Esophagus squamous epithelium (tissue), 5 donors: ENCODE measurements at places on chromosomes 4 and X.
A peak's percentile ranks its signal among the peaks of the same experiment; 100 is the strongest.

DNA sequence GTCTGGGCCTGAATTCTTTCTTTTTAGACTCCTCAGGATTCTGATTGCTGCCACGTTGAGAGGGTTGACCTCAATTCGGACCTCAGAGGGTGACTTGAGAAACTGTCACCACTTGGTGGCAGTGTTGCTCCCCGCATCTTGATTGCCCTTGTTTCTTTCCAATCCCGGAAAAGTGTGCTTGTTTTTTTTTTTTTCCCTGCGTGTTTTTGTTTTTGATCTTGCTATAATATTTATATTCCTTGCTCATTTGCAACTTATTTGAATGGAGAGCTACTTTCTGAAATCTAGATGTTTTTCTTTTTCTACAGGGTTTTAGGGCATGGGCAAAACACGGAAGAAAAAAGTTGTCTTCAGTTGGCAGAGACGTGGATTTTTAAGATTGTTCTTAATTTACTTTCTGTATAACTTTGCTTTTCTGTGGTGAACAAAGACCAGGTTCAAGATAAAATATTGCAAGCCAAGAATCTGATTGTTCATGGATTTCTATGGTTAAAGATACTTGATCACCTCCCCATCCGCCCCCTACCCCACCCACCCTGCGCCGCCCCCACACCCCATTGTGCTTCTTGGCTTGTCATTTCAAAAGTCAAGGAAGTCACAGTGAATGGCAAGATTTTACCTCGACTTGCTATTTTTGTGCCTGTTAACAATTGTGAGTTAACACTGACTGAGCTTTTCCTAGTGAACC, 102.0 kb downstream of the PTTG2 start:
- DNase-seq = no peak

- no peak for DNase-seq
Measured at GRCh38 chr4:141860974-141861373, 224.6 kb downstream of the IL15 start.

DNA sequence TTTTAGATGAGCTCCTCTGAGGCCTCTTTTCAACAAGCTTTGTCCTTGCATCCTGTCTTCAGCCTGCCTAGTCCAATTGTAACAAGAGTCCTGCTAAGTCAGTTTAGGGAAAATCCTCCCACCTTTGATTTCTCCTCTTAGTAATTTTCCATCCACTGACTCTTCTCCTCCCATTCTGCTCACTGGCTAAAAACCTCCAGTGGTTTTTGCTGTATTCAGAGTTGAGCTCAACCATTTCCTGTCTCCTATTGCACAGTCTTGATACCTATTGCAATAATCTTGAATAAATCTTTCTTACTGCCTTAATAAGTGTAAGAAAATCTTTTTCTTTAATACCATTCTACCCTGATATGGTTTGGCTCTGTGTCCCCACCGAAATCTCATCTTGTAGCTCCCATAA, 117.8 kb upstream of the ENPP6 start:
- DNase-seq = no peak

- DNase-seq = no peak
Measured at GRCh38 chrX:68994135-68994890, 165.5 kb downstream of the EFNB1 start.

GRCh38 chr4:120964596-120964995, 42.1 kb upstream of the PRDM5 start:
- no peak for DNase-seq

GRCh38 chrX:118225711-118226428, 109.3 kb upstream of the KLHL13 start:
- no peak for DNase-seq

- DNase-seq = no peak
Measured at GRCh38 chrX:19670321-19670750, 155.0 kb upstream of the MAP3K15 start.

GRCh38 chr4:68249434-68249833, 3.9 kb upstream of the TMPRSS11B start:
- DNase-seq = no peak

DNA sequence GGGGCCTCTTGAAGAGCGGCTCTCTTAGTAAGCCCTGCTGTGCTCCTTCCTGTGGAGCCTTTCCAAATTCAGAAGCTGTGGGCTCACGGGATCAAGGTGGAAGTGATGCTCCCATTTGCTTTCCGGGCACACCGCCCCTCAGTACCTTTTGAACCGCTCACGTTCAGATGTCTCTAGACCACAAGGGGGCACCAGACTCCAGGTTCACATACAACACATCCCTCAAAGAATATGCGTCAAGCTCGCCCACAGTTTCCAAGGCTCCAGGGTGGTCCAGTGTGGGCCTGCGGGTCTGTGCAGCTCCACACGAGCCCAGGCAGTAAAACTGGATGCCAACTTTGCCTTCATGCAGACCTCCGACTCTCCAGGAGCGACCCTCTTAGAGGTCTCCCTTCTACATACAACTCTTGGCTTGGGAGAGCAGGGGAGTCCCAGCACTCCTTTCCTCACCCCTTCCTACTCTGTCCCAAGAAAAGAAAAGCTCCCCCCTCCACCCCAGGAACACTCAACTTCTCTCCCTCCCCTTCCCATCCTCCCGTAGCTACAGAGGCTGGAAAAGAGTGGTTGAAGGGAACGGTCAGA, 11.0 kb downstream of the SUPT20HL1 start:
- DNase-seq = no peak

DNA sequence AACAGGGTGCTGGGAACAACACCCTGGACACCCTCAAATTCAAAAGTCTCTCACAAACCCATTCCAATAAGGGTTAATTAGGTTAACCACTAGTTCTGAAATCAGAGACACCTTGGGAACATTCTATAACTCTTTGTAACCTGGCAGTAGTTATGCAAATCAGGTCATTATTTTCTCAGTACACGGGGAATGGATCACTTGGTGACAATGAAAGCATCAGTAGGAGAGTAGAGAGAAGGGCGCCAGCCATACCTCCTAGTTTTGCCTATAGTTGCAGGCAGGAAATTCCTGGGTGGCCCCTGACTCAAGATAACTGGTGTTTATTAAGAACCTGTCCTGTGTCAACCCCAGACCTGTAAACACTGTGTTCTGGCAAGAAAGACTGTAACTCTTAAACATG, 2.5 kb downstream of the CCDC110 start:
- DNase-seq = no peak

- DNase-seq = no peak
Measured at GRCh38 chr4:105670684-105671083, 37.8 kb downstream of the INTS12 start.

- DNase-seq = no peak
Measured at GRCh38 chr4:183755596-183755995, 96.5 kb downstream of the TRAPPC11 start.

DNA sequence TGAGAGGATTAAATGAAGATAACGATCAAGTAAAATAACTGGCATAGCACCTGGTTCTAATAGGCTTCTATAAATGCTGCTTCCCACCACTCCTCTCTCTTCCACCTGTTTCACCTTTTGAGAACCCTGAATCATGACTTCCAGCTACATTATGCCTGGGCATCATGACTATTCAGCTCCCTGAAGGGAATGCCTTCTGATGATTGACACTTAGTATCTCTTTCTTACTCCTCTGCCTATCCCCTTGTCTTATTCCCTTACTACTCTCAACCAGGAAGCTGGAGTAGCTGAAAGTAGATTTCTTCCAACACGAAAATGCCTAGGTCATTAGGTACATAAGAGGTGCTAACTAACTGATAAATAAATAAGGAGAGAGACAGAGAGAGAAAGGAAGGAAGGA, 24.7 kb upstream of the CXCL8 start:
- no peak for DNase-seq

- DNase-seq = peak; percentile 44
Measured at GRCh38 chrX:1521459-1521956, 15.5 kb downstream of the P2RY8 start.

- no peak for DNase-seq
Measured at GRCh38 chr4:78779280-78779679, 3.1 kb downstream of the BMP2K start.

DNA sequence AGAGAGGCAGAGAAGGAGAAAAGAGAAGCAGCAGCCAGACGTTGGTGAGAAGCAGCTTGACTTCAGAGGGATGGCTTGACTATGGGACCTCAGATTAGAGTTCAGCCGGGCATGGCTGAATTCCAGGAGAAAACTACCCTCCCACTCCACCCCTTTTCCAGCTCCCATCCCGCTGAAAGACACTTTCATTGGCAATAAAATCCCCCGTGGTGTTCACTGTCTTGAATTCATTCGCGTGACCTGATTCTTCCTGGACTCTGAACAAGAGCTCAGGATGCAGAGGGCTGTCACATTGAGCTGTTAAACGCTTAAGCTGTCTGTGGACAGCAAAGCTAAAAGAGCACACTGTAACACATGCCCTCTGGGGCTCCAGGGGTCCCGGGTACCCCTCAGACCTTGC, 1575.3 kb upstream of the AGA start:
- DNase-seq = no peak

DNA sequence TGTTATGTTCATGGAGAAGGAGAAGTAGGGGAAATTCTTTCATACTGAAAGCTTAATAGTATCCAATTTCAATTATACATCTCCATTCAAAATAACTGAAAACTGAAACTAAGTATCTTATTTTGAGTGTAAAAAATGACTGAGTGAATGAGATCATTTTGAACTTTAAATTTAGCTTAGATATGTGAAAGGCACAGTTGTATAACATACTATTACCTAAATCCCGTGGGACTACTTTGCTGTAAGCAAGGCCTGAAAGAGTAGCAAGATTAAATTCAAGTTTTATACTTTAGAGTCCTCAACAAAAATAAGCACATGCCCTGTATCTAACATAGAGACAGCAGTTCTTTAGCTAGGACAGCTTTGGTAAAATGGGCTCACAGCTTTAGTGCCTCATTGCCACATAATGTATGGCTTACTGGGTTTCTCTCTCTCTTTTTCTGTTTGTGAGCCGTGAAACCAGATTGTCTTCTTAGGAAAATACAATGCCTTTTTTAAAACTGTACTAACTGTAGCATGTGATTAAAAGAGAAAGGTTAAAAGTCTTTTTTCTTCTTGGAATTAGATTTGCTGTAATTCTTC, 43.2 kb downstream of the GSTCD start:
- no peak for DNase-seq

DNA sequence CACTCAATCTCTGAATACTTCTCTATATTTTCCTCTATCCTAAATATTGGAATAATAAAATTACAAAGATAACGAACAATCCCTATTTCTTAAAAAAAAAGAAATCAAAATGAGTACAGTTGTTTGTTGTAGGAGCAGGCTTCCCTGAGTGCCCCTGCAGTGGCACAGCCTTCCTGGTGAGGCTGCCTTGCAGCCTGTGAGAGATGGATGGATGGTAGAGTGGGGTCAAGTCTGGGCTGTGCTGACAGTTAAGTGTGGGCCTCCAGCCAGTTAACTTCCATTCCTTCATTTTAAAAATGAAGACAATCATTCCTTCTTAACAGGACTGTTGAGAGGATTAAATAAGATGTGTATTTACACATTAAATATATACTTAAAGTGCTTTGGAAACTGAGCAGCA, 136.9 kb downstream of the MGST2 start:
- no peak for DNase-seq

GRCh38 chrX:14594521-14594920, 65.2 kb downstream of the GLRA2 start:
- no peak for DNase-seq

DNA sequence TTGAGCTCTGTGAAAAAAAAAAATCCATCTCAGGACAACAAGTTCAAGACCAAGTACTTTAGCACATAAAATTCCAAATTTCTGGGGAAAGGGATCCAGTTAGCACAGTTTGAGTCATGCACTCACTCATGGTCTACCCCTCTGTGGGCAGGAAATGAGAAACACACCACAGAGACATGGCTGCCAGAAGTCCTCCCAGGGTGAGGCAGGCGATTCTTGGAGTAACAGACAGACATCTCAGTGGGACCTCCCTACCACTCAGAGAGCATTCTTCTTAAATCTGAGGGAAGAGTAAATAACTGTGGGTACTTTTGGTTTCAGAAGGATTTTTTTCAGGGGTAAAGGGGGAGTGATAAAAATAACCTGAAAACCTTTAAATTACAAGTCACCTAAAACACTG, 14.1 kb downstream of the CXCL1 start:
- DNase-seq = no peak

DNA sequence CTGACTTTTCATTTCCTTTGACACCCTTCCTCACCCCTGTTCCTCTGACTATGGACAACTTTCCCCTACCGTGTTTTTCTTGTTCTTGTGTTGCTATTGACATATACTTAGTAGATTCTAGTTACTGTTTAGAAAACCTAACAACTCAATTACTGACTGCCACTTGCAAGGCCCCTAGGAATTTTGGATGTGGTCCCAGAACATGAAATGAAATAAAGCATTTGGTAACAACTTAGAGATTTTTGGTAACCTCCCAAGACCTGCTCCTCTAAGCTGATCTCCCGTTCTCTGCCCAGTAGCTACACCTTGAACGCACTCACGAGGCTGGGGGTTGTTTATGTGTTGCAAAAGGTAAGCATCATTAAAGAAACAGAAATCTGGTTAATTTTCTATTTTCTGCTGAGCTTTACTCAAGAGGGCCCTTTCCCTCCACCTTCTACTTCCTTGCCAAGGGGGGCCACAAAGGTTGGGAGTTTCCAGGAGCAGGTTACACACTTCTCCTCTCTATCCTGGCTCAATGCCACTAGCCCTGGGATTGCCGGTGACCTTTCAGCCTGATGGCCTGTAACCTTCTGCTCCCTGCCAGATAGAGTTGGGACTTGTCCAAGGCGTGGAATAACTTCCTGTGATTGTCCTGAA, 20.5 kb downstream of the GAB3 start:
- no peak for DNase-seq

DNA sequence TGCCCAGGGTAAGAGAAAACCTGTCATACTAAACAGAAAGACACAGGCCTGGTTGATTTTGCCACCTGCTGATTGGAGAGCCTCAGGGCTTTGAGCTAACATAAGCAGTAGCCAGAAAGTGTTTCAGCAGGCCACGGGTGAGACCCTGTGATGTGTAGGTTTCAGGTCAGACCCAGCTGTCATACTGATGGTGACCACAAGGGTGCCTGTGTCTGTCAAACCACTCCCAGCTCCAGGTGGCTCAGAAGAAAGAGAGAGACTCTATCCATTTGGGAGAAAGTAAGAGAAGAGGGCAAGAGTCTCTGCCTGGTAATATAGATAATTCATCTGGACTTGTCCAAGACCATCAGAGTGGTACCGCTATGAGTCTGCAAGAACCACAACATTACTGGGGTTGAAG, 72.8 kb upstream of the NLRP2B start:
- no peak for DNase-seq

GRCh38 chr4:102247041-102247440, 98.2 kb downstream of the SLC39A8 start:
- DNase-seq = no peak

- no peak for DNase-seq
Measured at GRCh38 chr4:22607382-22607781, 85.4 kb upstream of the GBA3 start.

DNA sequence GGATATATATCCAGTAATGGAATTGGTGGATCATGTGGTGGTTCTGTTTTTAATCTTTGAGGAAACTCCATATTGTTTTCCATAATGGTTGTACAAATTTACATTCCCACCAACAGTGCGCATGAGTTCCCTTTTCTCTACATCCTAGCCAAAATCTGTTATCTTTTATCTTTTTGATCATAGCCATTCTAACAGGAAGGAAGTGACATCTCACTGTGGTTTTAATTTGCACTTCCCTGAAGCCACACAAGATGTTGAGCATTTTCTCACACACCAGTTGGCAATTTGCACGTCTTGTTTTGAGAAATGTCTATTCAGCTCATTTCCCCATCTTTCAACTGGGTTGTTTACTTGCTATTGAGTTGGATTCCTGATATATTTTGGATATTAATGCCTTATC, 194.9 kb downstream of the CBLL2 start:
- no peak for DNase-seq
